ELR (cell line): ENCODE measurements at places on chromosomes 1 and 21.

DNA sequence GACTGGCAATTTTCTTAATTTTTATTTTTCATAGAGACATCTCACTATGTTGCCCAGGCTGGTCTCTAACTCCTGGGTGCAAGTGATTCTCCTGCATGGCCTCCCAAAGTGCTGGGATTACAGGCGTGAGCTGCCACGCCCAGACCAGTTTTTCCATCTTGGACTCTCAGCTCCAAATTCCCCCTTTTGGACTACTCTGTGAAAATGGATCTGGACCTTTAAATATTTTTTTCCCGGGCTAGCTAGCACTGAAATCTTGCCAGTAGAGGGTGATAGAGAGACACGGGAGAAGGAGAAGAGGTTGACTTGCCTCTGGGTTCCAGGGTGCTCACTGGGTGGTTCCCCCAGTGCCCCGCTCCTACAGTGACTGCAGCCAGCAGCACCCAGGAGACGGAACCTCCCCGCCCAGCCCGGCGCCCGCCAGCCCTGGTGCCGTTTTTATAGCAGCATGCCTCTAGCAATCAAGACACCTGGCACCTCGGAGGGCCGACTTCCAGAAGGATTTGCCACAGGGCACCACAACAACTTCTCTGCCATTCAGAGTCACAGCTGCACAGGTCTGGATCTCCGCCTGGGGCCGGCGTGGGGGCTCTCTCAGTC, 34.7 kb upstream of the SCCPDH start:
- DNase-seq, result peak; percentile 92

DNA sequence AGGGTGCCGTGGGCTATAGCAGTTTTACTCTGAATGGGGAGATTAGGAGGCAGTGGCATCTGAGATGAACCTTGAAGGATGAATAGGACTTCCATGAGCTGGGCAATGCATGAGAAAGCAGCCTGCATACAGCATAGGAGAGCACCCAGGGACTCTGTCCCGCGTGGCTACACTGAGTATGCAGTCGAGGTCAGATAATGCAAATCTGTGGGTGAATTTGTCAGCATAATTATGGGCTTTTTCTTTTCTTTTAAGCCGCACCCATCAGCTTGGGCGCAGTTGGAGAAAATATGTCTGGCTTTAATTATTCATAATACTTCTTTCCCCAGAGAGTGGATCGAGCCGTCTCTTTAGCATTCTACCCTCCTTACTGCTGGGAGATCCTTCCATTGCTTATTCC, 188.5 kb downstream of the ZSCAN20 start:
- DNase-seq, result no peak

- peak; percentile 68 for DNase-seq
These were observed 258.3 kb downstream of the SRGAP2C start for GRCh38 chr1:121443001-121443540.

DNA sequence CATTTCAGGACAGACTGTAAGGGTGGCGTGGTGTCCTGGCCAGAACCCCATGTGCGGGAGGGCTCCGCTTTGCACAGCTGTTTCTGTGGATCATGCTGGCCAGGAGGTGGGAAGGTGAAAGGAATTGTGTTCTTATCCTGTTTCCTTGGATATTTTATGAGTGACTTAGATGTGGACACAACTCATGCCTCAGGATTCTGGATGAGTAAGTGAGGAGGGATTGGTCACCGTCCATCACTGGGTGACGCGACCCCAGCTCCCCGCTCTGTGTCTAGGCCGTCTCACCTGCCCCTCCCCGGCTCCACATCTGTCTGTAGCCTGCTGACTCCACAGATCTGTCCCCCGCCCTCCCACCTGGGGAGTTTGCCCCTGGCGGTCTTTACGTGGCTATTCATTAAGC, 48.8 kb downstream of the PIK3CD start:
- DNase-seq, result peak; percentile 95

- DNase-seq, result no peak
These were observed 179.2 kb downstream of the ZNF281 start for GRCh38 chr1:200230671-200231070.
